Fibroblast of skin of left biceps (primary cell): ENCODE measurements at places on chromosomes 2 and 18.
A peak's percentile ranks its signal among the peaks of the same experiment; 100 is the strongest.

GRCh38 chr2:209383212-209383611 is 40.6 kb upstream of the MAP2 start:
- DNase-seq: peak; percentile 18

DNA sequence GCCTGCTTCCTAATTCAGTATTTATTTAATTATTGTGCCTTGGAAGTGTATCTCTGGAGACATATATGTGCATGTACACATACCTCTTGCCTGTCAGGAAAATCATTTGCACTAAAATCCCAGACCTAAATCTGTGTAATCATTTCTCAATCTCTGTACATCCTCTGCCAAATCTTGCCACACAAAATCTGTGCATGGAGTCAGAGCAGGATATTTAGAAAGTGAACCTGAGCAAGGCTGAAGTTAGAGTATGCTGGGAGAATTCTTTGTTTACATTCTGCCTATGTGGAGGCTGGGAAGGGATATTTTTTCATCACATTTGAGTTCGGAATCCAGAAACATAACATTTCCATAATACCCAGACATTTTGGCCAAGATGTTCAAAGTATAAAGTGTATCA is 9.3 kb downstream of the XRCC5 start:
- no peak for DNase-seq

DNA sequence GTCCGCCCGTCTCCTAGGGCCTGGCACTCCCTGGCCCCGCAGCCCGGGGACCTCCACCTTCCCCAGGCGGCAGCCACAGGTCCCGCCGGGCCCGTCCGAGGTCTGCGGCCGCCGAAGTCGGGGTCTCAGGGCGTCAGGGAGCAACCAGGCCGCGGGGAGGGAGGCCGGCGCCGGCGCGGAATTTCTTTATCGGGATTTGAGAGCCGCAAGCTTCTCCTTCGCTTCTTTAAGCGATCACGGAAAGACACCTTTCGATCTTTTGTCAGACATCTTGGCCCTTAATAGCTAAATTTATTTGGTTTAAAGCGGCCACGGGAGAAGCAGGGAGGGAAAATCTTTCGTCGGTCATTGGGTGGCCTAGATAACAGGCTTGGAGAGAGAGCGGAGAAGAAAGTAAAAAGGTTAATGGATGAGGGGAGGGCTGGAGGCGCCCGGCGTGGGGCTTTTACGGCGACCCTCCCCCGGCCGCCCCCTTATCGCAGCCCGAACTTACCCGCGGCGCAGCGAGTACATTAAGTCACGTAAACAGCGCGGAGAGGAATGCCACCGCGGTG is 4.3 kb upstream of the GATA6 start:
- no peak for DNase-seq

DNA sequence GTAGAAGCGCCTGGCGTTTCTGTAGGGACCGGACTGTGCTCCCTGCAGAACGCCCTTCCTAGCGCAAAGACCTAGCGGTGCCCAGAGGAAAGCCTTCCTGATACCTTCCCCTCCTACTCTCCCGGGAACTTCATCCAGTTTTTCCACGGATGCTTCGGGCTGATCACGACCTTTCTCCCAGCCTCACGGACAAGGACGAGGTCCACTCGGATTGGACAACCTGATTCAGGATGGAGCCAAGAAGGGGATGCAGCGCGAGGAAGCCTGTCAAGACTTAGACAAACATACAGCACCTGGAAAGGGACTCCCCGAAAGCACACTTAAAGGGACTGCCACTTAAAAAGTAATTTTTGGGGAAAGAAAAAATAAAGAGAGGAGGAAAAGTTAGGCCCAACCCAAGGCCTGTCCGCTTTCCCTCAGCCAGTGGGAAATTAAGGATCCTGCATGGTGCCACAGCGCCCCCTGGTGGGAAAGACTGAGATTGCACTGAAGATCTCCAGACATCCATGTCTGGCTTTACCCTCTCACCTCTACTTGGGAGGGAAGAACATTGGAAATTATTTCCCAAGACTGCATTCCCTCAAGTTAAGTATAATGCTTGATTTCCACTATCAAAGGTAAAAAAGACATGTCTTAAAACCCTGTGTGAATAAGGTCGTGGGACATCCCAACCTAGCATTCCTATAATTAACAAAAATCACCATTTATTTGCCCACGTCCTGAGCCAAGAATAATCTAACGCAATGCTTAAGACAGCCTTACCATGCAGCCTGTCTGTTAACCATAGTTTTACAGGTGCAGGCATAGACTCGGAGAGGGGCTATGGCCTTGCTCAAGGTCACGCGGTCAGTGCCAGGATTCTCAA is 13.4 kb upstream of the COPS8 start:
- no peak for DNase-seq

GRCh38 chr2:201574766-201575165 is 68.5 kb downstream of the TMEM237 start:
- DNase-seq: no peak

GRCh38 chr2:239876948-239877289 is 148.2 kb downstream of the NDUFA10 start:
- DNase-seq: no peak

- peak; percentile 31 for DNase-seq
Measured at GRCh38 chr18:61502472-61502871, 169.2 kb downstream of the CDH20 start.
